ENCODE measurements at places on chromosomes 4 and X.

DNA sequence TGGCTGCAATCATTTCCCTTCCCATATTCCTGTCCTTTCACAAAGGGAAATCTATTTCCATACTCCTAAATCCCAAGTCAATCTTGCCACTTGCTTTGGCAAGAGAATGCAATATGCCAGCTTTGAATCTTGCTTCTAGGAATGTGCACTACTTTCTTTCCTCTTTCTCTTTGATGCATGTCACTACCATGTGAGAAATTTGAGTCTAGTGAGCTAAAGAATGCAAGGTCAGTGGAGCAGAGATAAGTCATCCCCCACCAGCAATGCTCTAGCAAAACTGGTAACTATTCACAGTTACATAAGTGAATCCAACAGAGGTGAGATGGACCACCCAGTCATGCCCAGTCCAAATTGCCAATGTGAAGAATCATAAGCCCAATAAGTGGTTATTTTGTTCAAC, 910.4 kb downstream of the RAB28 start:
- no peak for DNase-seq

- peak; percentile 3 for DNase-seq
Observed at GRCh38 chrX:70970482-70970995, 39.6 kb upstream of the SLC7A3 start.

- no peak for DNase-seq
Observed at GRCh38 chr4:25347473-25347872, 29.6 kb upstream of the ANAPC4 start.

GRCh38 chr4:174120446-174121295, 162.8 kb downstream of the FBXO8 start:
- peak; percentile 45 for DNase-seq

DNA sequence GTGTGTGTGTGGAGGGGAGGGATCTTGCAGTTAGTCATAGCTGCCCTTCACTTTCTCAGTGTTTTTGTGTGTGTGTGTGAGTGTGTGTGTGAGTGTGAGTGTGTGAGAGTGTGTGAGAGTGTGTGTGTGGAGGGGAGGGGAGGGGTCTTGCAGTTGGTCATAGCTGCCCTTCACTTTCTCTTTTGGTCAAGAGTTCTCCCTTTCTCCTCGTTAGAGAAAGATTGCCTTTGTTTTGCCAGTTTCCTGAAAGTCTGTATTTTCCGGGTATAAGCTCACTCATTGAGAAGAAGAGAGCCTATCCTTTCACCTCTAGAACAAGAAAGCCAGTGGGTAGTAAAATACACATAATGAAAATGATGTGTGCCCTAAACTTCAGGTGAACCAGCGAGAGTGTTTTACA, 75.2 kb upstream of the ENPP6 start:
- no peak for DNase-seq

Data from activated CD4-positive, alpha-beta T cell treated with anti-CD3 and anti-CD28 coated beads, Interleukin-10, Interleukin-2, amounts not matched to agents 100 ng/mL and 50 ng/mL, durations not matched to agents 16 hours and 8 hours (primary cell).